NCI-H1417 treated with DMSO at 0.1 percent for 48 hours (cell line): ENCODE measurements at places on chromosomes 11 and 22.

- no peak for DNase-seq
Observed at GRCh38 chr22:42871146-42872050, 14.3 kb upstream of the ARFGAP3 start.

GRCh38 chr11:74784726-74785125 lies 36.1 kb downstream of the RNF169 start:
- no peak for DNase-seq

DNA sequence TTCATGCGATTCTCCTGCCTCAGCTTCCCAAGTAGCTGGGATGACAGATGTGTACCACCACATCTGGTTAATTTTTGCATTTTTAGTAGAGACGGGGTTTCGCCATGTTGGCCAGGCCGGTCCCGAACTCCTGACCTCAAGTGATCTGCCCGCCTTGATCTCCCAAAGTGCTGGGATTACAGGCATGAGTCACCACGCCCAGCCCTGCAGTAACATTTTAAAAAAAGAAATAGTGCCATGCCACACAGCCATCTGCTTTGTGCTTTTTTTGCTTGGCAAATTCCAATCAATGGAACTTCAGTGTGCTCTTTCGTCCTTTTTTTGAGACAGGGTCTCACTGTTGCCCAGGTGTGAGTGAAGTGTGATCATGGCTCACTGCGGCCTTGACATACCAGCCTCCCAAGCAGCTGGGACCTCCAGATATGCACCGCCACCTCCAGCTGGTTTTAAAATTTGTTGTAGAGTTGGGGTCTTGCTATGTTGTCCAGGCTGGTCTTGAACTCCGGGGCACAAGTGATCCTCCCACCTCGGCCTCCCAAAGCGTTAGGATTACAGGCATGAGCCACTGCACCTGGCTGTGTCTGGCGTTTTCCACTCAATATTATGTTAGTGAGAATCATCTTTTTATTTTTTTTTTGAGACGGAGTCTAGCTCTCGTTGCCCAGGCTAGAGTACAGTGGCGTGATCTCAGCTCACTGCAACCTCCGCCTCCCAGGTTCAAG lies 1.8 kb upstream of the CHADL start:
- no peak for DNase-seq

DNA sequence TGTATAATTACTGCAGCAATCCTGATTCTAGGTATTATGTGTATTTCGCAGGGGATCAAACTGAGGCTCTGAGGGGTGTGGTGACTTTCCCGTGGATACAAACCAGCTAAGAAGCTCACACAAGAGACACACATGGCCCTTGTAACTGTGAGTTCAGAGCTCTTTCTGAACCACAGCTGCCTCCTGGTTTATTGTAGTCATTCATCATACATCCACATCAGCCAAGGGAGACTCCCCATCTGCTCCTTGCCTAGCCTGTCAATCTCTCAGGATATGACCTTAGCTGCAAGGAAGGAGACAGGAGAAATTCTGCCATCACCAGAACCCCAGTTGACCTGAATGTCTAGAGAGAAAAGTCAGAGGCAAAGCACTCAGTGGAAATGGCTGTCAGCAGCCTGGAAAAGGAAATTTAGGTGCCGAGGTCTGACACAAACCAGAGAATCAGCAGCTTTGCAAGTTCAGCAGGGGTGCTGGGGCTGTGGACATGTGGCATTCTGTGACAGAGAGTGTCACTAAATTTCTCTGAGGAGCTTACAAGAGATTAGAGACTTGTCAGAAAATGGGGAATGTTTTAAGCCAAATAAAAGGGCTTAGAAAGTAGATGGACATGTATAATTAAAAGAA lies 209.5 kb downstream of the AASDHPPT start:
- DNase-seq, result no peak

- no peak for DNase-seq
Observed at GRCh38 chr11:41494716-41495115, 35.3 kb upstream of the LRRC4C start.

- no peak for DNase-seq
Observed at GRCh38 chr11:27718346-27718862, 18.1 kb upstream of the BDNF start.

GRCh38 chr11:9972989-9973388 lies 309.1 kb downstream of the SWAP70 start:
- DNase-seq, result no peak

DNA sequence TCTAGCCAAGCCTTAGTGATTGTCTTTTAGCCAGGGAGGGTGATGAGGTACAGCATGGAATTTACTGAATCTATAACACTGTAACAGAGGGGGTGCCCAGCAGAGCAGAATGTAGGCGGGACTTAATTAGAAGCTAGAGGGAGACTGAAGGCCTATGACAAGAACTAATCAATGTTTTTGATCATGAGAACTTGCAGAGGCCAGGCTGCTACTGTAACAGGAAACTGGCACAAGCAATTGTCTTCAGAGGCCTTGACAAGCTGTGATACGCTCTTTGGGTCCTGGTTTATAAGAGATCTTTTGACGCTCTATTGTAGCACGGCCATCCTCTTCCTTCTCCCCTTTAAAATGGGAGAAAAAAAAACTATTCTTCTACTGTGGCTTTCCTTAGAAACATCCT lies 1297.3 kb downstream of the JRKL start:
- no peak for DNase-seq

DNA sequence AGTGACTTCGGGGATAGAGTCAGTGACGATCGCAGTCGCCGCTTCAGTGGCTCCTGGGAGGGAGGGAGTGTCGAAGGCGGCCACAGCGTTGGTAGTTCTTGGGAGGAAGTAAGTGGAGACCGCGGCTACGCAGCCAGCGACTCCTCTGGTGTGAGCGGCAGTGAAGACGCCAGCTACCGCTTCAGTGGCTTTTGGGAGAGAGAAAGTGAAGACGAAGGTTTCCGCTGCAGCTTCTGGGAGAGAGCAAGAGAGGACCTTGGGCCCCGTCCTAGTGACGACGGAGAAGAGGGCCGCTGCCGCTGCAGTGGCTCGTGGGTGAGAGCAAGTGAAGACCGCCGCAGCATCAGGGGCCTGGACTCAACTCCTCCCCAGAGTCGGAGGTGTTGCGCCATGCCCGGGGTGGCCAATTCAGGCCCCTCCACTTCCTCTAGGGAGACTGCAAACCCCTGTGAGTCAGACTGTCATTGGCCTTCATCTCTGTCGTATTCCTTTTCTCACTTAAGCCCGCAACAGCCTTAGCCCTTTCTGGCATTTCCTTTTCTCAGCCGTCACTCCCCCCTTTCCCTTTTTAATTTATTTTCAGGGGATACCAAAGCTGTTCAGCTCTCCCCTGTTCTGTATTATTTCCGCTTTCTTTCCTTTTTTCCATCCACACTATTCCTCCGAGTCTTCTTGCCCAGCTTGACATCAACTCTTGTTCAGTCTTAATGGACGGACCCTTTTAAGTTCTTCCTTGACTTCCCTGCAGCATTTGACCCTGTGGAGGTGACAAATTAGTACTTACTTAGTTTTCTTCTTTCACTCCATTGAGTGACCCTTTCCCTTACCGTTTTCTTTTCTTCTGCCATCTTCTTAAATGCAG lies 1.0 kb downstream of the ANKRD42 start:
- no peak for DNase-seq

DNA sequence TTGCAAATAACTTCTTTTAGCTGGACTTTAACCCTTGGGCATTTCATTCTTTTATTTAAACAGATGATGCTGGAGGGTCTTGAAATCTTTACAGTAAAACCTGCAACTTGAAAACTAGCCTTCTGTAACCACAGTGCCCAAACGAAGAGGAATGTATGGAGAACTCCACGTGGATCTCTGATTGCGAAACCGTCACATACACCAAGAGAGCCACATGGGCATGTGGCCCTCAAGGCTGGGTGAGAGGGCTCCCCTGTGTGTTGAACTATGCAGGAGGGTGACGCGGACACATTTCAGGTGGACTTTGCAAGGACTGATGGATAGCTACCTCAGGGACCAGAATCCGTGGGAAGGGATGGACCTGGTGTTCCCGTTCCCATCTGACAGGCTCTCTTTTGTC lies 30.6 kb downstream of the FAM118A start:
- no peak for DNase-seq
